ENCODE measurements at places on chromosomes 4 and X.

- DNase-seq: no peak
Measured at GRCh38 chrX:126394681-126395080, 157.9 kb downstream of the DCAF12L1 start.

DNA sequence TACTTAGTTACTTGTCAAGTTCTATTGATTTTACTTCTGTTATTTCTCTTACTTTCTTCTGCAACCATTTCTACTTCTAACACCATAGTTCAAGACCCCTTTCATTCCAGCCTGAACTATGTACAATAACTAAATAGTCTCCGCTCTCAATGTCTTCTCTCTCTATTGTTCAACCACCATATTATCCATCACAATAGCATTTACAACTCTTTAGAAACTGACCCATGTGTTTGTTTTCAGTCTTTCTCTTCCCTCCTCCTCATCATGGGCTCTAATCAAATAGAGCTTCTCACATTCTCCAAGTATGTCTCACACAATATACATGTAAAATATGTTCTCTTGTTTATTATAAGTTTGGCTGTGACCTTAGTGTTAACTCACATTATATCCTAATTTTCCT lies 143.6 kb downstream of the ZAR1 start:
- DNase-seq: no peak

GRCh38 chrX:137118136-137118535 lies 84.3 kb upstream of the GPR101 start:
- no peak for DNase-seq

- DNase-seq: no peak
Measured at GRCh38 chr4:153156263-153156662, 48.0 kb upstream of the TRIM2 start.

GRCh38 chr4:7885216-7886006 lies 54.2 kb downstream of the AFAP1 start:
- no peak for DNase-seq

DNA sequence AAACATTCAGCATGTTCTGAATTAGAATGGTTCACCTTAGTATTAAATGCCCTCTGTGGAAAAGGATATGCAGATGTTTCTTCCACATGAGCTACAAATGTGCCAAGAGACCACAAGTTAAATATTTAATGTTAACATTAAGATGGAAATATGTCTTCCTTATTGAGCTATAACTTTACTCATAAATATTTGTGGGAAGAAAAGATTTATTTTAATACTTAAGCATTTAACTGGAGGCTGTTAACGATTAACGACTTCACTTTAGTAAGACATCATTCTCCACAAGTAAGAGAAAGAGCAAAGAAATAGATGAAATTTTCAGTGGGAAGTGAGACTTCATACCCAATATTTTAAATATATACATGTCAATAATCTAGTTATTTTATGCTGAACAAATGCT lies 1046.0 kb upstream of the GRID2 start:
- no peak for DNase-seq

GRCh38 chr4:40548256-40548655 lies 81.4 kb downstream of the RBM47 start:
- no peak for DNase-seq

- DNase-seq: no peak
Measured at GRCh38 chr4:116953947-116954346, 131.4 kb downstream of the TRAM1L1 start.

- DNase-seq: no peak
Measured at GRCh38 chrX:103792916-103793544, 16.4 kb downstream of the PLP1 start.

- DNase-seq: no peak
Measured at GRCh38 chrX:143058120-143058519, 32.4 kb downstream of the SPANXN4 start.

- DNase-seq: no peak
Measured at GRCh38 chr4:94765648-94766047, 7.9 kb downstream of the BMPR1B start.

- DNase-seq: no peak
Measured at GRCh38 chr4:162461952-162462351, 298.2 kb upstream of the FSTL5 start.
